ENCODE measurements at places on chromosomes 1 and 21.

- no peak for DNase-seq
Observed at GRCh38 chr1:113281550-113281949, 108.8 kb upstream of the MAGI3 start.

DNA sequence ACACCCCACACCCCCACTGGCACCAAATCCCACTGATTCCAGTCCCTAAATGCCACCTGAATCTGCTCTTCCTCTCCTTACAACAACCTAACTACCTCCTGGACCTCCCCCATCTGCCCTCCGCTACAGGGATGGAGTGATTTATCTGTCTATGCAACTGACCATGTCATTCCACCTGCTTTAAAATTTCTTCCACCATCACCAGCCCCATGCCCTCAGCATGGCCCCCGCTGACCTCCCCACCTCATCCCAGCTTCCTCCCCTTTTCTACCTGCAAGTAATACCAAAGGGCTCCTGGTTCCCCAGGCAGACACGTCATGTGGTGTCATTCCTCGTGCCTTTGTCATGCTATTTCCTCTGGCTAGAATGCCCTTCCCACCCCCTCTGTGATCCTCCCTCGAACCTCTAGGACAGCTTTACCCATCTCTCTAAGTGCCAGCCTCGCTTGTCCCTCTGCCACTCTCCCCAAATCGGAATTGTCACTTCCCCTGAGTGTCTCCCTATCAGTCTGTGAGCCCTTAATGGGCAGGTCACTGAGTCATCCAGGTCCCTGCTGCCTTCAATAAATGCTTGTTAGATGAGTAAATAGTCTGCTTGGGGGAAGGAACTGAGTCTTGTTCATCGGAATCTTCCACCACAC is 3.7 kb downstream of the GJB4 start:
- peak; percentile 57 for DNase-seq

DNA sequence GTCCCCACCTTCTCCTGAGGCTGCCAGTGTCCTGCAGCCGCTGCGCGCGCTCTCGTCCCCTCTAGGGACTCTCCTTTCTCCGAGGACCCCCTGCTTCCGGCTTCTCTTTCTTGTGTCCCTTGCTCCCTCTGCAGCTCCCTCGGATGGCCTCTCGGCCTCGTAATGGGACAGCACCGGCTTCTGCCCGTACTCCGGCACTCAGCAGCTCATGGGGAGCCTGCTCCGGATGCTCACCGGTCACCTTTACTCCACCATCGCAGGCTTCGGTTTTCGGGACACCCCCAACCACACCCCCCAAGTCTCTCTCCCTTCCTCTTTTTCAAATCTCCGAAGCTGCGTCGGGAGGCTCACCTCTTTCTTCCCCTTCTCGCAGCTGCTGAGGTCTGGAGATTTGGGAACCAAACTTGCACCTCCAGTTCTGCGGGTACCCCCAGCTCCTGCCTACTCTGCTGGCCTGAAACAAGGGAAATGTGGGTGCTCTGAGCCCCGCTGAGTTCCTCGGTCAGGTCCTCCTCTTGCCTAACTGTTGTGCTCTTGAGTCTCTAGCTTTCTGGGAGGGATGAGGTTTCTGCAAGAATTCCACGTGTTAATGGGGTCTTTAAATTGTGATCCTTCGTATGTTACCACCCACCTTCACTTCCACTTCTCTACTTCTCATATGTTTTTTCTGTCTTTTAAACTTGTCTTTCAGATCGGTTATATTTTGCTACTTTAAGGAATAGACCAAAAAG is 930 bp downstream of the CDC14A start:
- DNase-seq, result peak; percentile 37

DNA sequence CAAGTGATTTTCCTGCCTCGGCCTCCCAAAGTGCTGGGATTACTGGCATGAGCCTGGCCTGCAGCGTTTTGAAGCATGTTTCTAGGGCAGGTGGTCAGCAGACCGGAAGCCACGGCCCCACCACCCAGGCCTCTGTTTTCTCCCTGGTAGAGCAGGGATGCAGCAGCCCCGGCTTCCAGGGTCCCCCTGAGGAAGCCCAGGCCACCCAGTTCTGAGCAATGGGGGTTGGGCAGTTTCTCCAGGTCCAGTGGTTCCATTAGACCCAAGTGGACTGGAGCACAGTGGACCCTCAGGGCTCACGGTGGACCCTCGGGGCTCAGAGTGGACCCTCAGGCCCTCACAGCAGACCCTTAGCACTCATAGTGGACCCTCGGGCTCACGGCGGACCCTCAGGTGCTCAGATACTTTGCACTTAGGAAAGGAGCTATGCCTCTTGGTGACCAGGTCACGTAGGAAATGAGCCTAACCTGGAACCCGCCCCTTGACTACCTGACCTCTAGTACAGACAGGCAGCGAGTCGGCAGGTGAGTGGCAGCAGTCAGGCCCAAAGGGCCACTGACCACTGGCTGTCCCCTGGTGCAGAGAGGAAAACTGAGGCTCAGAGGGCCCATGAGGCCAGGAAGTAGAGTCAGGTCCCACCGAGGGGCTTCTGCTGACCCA is 4.6 kb upstream of the FNDC10 start:
- DNase-seq, result no peak

- no peak for DNase-seq
Observed at GRCh38 chr1:97563926-97564325, 356.9 kb downstream of the DPYD start.

GRCh38 chr1:57450981-57451380 is 27.1 kb upstream of the DAB1 start:
- no peak for DNase-seq

- DNase-seq, result no peak
Observed at GRCh38 chr1:95506736-95507414, 272.9 kb downstream of the RWDD3 start.
